ENCODE measurements at places on chromosomes 6 and 20.

DNA sequence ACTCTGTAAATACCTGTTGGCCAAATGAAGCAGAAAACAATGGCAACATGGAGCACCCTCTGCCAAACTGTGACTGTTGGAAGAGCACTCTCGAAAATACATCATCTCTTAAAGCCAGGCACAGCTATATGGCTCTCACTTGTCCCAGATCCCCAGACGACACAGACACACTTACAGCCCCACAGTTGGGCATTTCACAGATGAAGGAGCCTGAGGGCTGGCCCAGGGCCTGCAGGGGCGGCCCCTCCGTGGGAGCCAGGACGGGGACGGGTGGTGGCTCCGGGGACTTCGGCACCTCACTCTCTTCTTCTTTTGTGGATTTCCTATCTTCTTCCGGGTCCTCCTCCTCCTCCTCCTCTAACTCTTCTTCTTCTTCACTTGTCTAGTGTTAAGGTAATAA is 18.4 kb upstream of the MRPS10 start:
- no peak for DNase-seq

DNA sequence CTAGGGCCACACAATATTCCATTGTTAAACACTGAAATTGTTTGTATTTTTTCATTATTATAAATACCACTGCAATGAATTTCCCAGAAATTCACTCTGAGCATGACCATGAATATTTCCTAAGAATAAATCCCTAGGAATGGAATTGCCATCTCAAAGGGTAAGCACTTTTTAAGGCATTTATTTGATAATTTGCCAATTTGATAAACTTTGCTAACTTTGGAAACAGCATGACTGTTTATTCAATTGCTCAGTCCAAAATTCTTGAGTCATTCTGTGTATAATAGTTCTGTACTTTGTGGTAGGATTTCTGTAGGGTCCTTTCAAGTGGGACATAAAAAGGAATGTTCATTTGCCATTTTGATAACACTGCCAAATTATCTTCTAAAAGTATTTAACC is 44.2 kb upstream of the TOX2 start:
- DNase-seq, result no peak

DNA sequence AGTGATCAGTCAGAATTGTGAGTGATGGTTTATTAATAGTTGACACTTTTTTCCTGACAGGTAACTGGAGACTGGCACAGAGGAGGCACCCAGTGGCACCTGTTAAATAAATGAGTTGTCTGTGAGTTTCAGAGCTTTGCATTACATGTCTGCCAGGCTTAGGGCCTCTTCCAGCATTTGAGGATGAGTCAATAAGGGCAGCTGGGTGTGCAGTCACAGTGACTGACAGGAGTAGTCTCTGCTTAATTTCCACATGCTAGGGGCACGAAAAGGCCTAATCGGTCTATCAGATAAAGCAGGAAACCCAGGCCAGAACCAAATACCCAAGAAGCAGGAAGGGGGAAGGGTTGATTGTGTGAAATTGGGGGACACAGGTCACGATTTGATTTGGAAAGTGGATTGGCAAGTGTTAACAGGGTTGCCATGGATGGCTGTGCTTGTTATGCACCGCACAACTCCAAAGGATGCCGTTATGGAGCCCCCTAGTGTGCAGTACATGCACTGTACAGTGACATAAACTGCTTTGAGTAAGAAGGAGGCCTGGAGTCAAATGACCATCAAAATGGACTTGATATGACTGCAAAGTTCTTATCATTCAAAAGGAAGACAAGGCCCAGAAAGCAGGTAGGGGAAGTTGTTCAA is 111.9 kb upstream of the GGTLC1 start:
- no peak for DNase-seq

DNA sequence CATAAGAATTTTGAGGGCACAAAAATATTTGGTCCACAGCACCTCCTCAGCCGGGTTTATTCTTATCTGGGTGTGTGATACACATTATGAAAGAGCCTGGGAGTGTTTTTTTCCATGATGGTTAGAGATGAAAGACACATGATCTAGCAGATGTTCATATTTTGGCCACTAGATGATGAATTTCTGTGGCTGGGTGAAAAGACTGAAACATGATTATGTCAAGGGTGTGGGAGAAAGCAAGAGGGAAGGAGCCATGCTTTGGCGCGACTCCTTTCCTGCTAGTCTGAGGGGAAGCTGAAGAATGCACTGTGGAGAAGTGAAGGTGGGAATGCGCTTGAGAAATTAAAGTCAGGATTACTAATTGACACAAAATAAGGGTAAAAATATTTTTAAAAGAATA is 102.3 kb downstream of the SH3BGRL2 start:
- DNase-seq, result no peak

GRCh38 chr6:105137388-105137787 is 42.4 kb downstream of the POPDC3 start:
- no peak for DNase-seq

All from cerebellar nuclear complex (tissue), 1 donor.